Right hindlimb (tissue), 1 donor: ENCODE measurements at places on chromosomes 1 and 21.

- DNase-seq = no peak
Observed at GRCh38 chr1:204571128-204571527, 54.9 kb downstream of the MDM4 start.

DNA sequence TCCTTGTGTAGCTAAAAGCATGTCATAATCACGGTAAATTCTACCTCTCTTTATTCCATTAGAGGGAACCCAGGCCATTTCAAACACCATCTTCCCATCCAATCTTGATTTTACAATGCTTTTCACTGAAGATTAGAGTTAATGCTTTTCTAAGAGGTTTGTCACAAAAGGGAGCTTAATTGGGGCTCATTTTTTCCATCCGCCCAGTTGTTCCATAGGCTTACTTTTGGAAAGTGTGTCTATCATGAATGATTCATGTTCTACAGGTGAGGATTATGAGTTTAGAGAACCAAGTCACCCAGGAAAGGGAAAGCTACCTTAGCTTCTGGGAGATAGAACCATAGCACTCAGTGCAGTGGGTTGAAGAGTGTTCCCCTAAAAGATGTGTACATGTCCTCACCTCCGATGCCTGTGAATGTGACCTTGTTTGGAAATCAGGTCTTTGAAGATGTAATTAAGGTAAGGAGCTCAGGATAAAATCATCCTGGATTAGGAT lies 286.9 kb upstream of the RUNX1 start:
- no peak for DNase-seq

GRCh38 chr1:204282761-204283221 lies 69.0 kb upstream of the GOLT1A start:
- no peak for DNase-seq

- DNase-seq = no peak
Observed at GRCh38 chr1:113811156-113811887, 954 bp downstream of the RSBN1 start.

DNA sequence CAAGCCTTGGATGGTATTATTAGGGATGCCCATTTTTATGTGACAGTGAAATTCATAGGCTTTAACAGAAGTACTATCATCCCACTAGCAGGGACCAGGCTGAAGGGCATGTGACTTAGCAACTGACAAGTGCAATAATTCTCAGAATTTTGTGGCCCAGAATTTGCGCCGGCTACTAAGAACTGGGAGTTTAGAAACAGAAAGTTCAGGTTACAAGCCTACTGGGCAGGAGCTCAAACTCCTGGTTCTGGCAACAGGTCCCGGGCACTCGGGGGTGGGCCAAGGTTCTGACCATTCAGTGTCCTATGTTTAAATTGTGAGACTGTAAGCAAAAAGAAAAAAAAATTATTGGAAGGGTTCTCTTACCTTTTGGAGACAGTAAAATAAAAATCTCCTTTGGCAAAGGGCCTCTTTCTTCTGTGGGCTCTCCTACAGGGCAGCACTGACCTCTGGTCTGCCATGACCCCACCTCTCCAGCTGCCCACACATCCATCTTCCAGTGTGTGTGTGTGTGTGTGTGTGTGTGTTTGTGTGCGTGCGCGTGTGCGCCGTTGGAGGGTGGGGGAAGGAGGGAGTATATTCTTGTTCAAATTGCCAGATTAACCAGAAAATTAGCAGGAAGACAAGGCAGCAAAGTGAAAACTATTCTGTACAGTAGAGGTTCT lies 26.1 kb downstream of the IRF2BP2 start:
- peak; percentile 51 for DNase-seq

GRCh38 chr1:103788377-103788776 lies 38.7 kb downstream of the AMY1C start:
- DNase-seq = no peak

DNA sequence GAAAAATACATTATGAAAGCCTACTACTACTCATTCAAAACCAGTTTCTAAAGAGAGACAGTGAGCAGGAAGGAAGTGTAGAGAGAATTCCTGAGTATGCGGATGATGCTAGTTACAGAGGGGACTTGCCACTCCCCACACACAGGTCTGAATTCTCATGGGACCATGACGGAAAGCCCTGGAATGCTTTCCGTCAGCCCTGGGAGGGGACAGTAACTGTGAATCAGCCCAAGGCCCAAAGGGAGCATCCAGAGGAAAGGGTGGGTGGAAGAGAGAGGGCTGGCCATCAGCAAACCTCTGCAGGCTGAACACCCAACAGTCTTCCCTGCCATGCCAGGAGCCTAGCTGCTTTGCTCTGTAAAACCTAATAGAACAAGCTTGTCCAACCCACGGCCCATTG lies 36.4 kb downstream of the RCSD1 start:
- no peak for DNase-seq

DNA sequence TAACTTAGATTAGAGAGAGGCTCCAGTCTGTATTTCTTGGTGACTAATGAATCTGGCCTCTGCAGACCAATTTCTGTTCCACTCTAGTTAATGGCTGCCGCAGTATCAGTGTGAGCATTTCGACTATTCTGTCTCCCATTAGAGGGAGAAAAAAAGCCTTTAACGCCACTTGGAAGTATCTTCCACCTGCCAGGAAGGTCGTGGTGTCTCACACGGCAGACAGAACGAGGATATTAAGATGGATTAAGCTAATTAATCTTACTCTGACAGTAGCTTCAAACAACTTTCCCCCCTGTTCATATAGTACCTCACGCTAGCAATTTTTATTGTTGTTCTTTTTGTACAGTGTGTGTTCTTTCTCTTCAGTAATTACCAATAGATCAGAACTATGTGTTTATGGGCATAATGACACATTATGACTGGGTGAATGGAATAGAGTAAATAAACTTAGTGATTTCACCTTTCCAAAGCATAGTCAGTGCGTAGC lies 153.8 kb downstream of the ADGRL2 start:
- DNase-seq = no peak

DNA sequence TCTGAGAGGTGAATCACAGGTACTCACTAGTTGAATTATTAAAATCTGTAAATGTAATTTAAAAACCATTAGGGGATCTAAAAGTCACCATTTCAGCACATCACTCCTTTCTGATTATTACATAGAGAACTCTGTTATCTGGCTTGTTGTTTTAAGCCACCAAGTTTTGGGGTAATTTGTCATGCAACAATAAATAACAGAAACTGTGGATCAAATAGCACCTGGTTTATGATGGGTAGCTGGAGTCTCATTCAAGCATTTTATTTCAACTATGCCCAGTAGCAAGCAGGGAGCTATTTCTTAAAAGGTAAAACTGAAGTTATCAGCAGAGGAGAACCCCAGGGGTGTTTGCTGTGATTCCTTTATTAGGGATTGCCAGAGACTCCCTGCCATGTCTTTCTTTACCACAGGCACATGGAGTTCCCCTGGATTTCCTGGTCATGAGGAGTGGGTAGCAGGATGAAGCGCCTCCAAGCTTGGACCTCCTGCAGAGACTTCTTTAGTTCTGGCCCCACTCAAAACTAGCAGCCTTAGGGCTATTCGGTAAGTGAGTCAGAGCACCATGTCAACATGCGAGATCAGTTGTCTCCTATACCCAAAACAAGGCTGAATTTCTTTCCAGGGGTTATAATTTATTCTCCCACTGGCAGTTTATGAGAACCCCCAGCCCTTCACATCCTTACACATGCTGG lies 179.2 kb downstream of the GIPC2 start:
- no peak for DNase-seq

GRCh38 chr1:201459775-201460174 lies 9.2 kb downstream of the PHLDA3 start:
- DNase-seq = no peak

DNA sequence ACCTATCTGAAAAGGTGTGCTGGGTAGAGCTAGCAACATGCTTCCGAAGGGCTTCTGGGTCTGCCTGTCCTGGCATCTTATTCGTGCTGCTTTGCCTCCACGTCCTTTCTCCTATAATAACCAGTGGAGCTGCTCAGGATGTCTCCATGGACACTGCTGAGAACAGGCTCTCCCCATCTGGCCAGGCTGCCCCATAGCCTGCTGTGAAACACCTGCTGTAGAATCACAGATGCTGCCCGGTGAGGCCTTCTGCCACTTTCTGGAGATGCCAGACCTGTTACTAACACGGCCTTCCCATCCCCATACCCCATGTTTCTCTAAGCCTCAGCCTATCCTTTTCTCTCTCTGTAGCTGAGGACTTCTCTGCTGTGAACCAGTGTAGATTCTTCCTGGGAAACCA lies 120.5 kb downstream of the IER5 start:
- no peak for DNase-seq

- no peak for DNase-seq
Observed at GRCh38 chr1:184929711-184930202, 44.6 kb downstream of the NIBAN1 start.

GRCh38 chr1:78102916-78103315 lies 57.1 kb downstream of the GIPC2 start:
- DNase-seq = no peak

DNA sequence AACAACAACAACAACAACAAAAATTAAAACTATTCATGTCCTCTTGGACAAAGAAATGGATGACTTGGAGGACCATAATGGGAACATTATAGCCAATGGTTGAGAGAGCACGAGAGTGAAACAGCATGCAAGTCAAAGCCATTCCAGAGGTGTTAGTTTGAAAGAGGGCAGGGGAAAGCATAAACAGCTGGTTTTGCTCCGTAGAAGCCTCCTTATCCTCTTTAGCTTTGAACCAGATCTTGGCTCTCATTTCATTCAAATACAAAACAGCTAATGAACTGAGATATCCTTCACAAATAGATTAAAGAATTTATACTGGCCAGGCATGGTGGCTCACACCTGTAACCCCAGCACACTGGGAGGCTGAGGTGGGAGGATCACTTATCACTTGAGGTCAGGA lies 8.7 kb upstream of the SMG7 start:
- no peak for DNase-seq

DNA sequence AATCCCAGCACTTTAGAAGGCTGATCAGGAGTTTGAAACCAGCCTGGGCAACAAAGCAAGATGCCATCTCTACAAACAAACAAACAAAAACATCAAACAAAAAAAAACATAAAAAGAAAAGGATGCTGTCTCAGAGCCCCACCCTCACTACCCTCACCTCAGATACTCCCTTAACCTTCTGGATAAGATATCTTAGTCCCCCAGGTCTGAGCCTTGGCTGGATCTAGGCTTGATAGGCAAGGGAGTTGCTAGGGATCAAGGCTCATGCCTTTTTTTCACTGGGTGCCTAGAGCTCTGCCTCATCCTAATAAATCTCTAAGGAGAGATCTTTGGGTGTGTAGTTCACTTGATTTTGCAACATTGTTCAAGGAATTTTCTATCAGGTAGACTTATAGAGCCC lies 7.4 kb downstream of the HDAC1 start:
- no peak for DNase-seq

GRCh38 chr1:16085522-16085921 lies 12.1 kb upstream of the FAM131C start:
- DNase-seq = no peak

- DNase-seq = no peak
Observed at GRCh38 chr1:176164014-176164678, 42.9 kb downstream of the COP1 start.

GRCh38 chr1:62196086-62196690 lies 1.5 kb downstream of the L1TD1 start:
- no peak for DNase-seq

DNA sequence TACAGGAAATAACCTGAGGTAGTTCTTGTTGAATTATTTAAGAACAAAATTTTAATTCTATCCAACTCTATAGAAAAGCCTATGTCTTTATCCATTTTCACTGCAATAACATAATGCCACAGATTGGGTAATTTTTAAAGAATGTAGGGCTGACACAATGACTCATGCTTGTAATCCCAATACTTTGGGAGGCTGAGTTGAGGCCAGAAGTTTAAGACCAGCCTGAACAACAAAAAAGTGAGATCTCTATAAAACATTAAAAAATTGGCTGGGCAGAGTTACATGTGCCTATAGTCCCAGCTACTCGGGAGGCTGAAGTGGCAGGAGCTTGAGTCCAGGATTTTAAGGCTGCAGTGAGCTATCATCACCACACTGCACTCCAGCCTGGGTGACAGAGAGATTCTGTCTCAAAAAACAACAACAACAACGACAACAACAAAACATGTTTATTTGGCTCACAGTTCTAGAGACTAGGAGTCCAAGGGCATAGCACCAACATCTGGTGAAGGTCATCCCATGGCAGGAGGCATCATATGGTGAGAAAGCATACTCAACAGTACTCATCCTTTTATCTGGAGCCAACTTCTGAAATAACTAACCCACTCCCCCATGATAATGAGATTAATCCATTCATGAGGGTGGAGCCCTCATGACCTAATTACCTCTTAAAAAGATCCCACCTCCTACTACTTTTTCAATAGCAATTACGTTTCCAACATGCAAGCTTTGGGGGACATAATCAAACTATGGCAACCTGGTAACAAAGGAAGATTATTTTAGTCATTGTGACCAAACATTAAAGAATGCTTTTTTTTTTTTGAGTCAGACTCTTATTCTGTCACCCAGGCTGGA lies 59.6 kb downstream of the ABL2 start:
- DNase-seq = no peak

DNA sequence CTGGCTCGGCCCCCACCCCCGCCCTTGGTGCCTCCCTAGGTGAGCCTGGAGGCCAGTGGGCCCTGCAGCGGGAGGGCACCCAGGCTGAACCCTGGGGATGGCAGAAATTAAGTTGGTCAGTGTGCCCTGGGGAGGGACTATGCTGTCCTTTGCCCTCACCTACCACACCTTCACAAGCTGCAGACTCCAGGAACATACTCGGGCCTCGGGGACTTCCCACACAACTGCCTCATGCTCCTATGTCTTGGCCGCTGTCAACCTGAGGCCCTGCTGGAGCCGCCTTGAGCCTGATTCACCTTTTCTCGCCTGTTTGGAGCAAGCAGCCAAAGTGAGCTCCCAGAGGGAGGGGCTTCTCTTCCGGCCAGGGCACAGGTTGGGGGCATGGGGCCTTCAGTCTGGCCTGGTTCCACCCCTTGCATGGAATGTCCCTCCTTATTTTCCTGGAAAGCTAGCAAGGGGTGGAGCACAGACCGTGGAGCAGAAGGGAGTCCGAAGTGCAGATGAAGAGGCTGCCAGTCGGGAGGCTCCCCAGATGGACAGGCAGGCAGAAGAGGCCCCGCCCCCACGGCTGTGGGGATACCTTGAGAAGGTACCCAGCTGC lies 24.7 kb downstream of the KNCN start:
- no peak for DNase-seq

DNA sequence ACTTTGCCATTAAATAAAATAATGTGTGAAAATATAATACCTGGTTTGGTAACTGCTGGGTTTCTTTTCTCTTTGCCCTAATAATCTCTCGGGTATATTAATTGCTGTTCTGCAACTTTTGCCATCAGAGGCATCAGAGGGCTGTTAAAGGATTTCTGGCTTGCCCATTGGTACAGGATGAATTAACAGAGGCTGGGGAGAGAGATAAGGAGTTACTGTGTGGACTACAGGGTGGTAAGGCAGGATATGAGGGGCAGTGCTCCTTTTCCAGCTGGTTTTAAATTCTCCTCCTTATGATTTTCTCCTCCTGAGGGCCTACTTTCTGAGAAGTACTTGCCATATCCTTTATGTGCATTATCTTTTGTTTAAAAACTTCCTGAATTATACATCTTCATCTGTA lies 48.3 kb downstream of the FGGY start:
- no peak for DNase-seq

GRCh38 chr1:205071801-205072200 lies 12.5 kb downstream of the TMEM81 start:
- no peak for DNase-seq

GRCh38 chr1:161743231-161743630 lies 6.4 kb upstream of the DUSP12 start:
- no peak for DNase-seq

- peak; percentile 88 for DNase-seq
Observed at GRCh38 chr1:247331172-247331524, 519 bp downstream of the ZNF496 start.
